BJ (cell line): ENCODE measurements at places on chromosomes 3 and 15. TPM values are rescaled to one million over a fixed set of nuclear protein-coding genes. Genes with fewer than 3 reads are reported as not detected.

- no peak for DNase-seq
Measured at GRCh38 chr15:73305331-73306211, 63.2 kb downstream of the HCN4 start.

DNA sequence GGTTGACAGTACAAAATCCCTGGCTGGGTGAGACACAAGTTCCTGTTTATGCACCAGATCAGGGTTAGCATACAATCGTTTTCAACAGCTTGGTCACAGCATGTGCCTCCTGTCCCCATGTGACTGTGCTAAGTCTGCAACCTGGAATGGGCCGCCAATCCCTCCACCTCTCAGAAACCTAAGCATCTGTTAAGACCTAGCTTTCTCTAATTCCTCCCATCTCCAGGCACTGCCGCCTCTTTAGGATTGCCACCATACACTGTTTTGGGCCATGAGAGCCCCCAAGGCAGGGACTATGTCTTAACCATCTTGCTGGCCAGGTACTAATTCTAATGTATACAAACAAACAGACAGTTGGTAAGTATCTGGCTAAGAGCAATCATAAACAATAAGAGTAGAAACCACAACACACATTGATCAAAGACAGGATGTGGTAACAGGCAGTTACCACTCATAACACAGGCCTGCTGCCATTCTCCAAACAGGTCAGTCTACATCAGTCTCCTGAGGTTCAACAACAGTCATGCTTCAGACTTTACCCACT, 25.6 kb downstream of the SEC22C start:
- DNase-seq: no peak

DNA sequence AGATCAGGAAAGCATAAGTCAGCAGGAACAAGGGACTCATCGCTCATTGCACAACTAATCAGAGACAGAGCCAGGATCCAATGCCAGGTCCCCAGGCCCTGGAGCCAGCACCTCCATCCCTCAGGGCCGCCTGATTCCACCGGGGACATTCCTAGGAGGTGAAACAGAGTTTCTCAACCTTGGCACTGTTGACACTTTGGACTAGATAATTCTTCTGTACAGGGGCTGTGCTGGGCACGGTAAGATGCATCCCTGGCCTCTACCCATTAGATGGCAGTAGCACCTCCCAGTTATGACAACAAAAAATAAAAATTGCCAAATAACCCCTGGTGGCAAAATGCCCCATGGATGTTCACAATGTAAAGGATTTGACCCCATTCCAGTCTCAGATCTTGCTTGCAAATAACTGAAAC, 127.7 kb downstream of the MTHFS start:
- no peak for DNase-seq

DNA sequence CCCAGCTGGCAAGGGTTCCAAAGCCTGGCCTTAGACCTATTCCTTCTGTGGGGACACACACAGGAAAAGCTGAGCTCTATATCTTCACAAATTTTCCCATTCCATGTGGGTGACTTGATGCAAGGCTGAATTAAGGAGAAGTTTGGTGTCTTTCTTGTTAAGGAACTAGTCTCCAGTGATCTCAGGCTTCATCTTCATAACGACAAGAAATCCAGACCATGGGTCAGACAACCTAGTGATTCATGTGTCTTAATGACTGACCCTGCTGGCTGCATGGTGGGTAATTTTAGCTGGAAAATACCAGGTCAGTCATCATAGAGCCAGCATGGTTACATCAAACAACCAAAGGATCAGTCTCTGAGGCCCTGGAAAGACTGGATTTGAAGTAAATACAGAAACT, 112.7 kb upstream of the SLC4A7 start:
- no peak for DNase-seq

GRCh38 chr3:3200632-3201212, 21.2 kb upstream of the CRBN start:
- DNase-seq: no peak

GRCh38 chr3:160210799-160211221, 14.4 kb upstream of the C3orf80 start:
- DNase-seq: peak; percentile 12

DNA sequence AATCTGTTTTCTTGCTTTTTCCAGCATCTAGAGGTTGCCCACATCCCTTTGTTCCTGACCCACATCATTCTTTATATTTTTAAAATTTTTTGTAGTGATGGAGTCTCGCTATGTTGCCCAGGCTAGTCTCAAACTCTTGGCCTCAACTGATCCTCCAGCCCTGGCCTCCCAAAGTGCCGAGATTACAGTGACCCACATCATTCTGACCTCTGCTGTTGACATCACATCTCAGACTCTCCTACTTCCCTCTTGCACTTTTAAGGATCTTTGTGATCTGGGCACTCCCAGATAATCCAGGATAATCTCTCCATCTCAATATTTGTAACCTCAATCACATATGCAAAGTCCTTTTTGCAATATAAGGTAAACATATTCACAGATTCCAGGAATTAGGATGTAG, 266.6 kb downstream of the MEX3B start:
- DNase-seq: no peak

- DNase-seq: no peak
Measured at GRCh38 chr3:60308808-60309207, 942.4 kb downstream of the FHIT start.

GRCh38 chr3:101325393-101326134, 5.2 kb upstream of the IMPG2 start:
- DNase-seq: no peak

DNA sequence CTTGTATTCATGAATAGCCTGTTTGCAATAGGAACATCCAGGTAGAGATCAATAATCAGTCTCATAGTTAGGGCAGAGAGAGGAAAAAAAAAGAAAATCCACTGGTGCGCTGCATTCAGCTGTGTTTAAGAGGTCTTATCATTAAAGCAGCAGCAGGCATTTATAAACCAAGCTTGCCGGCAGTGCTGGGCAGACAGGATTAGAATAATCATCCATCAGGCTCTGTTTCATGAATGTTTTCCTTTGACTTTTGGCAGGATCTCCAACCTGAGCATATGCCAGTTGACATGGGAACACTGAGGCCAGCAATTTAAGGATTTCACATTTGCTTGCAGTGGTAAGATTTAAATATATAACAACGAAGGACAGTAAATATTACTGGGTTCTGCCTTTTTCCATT, 305.2 kb upstream of the SEMA6D start:
- no peak for DNase-seq

DNA sequence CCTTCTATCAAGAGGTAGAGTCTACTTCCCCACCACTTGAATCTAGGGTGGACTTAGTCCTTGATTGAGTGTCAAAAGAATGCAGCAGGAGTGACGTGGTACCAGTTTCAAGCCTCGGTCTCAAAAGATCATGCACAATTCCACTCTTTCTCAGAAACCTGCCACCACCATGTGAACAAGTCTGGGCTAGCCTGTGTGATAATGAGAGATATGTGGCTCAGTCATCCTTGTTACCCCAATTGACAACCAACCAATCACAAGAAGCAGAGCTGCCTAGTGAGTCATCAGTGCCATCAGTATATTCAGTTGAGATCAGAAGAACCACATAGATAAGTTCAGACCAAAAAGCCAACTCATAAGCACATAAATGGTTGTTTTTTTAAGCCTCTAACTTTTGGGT, 374.5 kb downstream of the IL20RB start:
- no peak for DNase-seq

DNA sequence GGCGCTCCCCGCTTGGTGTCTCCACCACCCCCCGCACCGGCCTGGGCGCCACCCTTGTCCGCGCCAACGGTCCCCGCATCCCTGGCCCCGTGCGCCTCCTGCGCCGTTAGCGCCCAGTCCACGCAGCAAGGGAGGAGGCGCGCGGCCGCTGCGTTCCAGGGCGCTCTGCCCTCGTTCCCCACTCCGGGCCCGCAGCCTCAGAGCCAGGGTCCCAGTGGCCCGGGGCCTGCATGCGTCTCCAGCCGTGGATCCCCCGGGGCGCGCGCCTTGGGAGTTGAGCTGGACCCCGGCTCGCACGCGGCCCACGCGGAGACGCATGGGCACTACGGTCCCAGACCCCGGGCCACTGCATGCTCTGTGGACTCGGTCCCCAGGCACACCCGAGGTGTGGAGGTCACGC, 7.4 kb upstream of the ITPKA start:
- DNase-seq: no peak

DNA sequence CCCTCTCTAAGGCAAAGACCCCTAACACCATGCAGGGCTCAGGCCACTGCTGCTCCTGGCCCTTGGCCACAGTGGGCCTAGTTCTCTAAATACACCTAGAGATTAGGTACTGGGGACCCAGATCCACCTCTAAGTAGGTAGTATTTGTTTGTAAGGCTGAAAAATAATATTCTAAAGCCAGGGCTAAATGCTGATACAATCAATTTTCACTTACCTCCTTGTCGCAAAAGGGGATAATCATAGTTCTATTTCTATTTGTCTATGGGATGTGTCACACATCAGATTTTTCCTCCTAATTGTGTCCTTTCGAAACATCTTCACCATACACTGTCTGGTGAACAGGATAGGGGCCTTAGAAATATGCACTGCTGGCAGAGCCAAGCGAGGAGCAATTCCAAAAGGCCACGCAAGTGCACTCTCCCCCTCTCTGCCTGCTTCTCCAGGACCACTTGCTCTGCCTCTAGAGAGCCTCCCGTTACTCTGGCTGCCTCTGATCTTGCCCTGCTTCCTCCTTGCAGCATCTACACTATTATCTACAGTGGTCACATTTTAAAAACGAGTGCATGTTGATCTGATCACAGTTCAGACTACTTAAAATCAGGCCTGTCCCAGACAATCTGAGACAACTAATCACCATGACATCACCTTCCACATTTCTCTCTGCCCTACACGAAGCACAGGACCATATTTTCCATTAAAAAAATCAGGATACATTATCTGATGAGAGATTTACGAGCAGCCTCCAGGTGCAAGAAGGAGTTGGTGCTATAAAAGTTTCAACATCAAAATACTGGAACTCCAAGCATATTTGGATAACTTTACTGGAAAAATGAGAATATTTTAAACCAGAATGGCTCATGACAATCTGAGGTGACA, 115.4 kb downstream of the MYLK start:
- no peak for DNase-seq

DNA sequence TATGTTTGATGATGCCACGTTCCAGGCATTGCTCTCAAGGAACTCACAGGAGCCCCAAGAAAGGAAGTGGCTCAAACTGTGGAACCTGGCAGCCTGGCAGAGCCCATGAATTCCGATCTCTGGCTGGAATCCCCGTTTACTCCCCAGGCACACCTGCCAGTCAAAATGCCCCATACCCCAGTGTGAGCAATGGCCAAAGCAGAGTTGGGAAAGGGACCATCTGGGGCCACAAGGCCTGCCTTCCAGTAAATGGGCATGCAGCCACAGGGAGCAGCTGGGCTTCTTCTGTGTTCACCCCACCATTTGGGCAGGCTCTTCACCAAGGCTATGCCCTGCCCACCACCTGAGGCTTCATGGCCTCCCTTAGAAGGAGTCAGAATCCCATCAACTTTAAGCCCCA, 257.0 kb upstream of the GOLGA6L4 start:
- DNase-seq: no peak

DNA sequence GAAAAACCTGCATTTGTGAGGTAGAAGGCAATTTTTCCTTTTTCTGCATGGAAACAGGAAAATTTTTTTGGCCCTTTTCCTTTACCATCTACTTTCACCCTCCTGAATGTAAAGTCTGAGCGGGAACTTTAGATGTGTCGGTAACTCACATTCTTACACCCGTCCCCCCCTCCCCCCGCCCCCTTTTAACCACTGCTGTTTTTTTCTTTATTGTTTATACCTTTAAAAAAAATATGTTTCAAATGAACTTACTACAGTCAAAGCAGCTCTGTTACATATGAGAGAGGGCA, 487 bp upstream of the HES1 start:
- DNase-seq: no peak

- no peak for DNase-seq
Measured at GRCh38 chr3:138023754-138024153, 13.8 kb downstream of the CLDN18 start.

GRCh38 chr15:72562386-72562785, 88.3 kb downstream of the ARIH1 start:
- no peak for DNase-seq

GRCh38 chr15:101530224-101530958, 40.9 kb upstream of the PCSK6 start:
- DNase-seq: no peak

DNA sequence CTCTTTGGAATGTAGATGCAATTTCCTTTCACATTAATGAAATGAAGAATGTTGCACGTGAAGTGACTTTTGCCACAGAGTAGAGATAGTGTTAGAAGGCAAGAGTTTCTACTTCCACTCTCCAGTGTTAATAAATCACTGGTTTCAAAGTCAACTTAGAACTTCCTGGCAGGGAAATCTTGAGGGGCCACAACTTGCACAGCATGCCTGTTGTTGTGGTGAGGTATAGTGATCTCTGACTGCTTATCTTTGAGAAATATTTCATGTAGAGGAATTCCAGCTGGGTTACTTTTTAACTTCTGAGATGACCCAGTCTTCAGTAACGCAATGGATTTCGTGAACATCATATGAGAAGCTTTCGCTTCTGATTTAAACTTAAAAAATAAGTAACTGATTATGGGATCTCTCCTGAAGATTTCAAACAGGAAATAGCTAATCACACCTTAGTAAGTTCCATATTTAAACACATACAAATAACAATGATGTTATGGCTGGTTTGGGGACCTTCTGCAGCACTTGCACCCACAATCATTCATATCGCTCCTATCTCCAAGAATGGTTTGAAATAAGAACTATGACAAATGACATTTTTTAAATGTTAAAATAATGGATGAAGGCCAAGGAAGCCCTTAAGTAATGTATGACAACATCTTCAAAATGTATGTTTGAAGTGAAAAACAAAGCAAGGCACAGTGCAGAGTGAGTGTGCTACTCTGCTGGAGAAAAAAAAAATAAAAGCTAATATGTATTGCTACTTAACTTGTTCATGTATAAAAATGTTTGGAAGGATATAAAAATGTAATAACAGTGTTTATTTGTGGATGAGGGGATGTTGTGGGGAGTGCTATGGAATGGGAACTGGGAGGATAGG, 726.5 kb upstream of the NECTIN3 start:
- DNase-seq: no peak

Gene ADAMTS9
- polyA plus RNA-seq: 0.16 and 0.26 TPM in 2 replicates

Gene CEP19
- polyA plus RNA-seq: 1.9 and 2.4 TPM in 2 replicates

Gene TMEM158
- polyA plus RNA-seq: 1.6 and 1.7 TPM in 2 replicates

Gene CDC25A
- polyA plus RNA-seq: 1.9 and 2.7 TPM in 2 replicates

Gene B3GNT5
- polyA plus RNA-seq: 0.27 and 0.60 TPM in 2 replicates

Gene HYAL1
- 0.10 and 0.12 TPM in 2 replicates for polyA plus RNA-seq

Gene C3orf20
- polyA plus RNA-seq: not detected in 2 replicates

Gene TMC3
- not detected in 2 replicates for polyA plus RNA-seq

Gene HYAL3
- 7.1 and 8.5 TPM in 2 replicates for polyA plus RNA-seq

Gene NKTR
- 19.0 and 37.6 TPM in 2 replicates for polyA plus RNA-seq
